ENCODE measurements at places on chromosomes 16 and 17.

DNA sequence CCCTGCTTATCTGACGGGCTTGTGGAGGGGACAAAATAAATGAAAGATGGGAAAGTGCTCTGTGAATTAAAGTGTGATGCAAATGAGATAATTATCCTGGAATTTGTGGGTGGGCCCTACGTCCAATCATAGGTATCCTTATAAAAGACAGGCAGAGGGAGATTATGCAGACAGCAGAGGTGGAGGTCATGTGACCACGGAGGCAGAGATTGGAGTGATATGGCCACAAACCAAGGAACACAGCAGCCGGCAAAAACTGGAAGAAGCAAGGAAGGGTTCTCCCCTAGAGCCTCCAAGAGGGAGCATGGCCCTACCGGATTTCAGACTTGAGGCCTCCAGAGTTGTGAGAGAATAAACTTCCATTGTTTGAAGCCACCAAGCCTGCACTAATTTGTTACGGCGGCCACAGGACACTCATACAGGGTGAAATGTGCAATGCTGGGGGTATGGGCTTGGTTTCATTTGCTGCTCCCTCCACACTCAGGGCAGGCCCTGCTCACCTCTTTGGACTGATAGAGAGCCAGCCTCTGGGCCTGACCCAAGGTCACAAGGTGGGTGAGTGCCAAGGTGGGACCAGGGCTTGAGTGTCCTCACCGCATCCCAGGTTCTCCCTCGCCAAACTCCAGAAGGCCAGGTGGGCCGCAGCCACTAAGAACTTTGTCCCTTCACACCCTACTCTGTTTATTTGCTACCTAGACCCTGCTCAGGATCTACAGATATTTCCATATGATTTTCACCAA is 149.6 kb upstream of the TNRC6C start:
- DNase-seq, result no peak

GRCh38 chr17:31835984-31836383 is 23.1 kb downstream of the COPRS start:
- no peak for DNase-seq

GRCh38 chr17:36198831-36199465 is 2.4 kb upstream of the CCL3L1 start:
- DNase-seq, result no peak

DNA sequence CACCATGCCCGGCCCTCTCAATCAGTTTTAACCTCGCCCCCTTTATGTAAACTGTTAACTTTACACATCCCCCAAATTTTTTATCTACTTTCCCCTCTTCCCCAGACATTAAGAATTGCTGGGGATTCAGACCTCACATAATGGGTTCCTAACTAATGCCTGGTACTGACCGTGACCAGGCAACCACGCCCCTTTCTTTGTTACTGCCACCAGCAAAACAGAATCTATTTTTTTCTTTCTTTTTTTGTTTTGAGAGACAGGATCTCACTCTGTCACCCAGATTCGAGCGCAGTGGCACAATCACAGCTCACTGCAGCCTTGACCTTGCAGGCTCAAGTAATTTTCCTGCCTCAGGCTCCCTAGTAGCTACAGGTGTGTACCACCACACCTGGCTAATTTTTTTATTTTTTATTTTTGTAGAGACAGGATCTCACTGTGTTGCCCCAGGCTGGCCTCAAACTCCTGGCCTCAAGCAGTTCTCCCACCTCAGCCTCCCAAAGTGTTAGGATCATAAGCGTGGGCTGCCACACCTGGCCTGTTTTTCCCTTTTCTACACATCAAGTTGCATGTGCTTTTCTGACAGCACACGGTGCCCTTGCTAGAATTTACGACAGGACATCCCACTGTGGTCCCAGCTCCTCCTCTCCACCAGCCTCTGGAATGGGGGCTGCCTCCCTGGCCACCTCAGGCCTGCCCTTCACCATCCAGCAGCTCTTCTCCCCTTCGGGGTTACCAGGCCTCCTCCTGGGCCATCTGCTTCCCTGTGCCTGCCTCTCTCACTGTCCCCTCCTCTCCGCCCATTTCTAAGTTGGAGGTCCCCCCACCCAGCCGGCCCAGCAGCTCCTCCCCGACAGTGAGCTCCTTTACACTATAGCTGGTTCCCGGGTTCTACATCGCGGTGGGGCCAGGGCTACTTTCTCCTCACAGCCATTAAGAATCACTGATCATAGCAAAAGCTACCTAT is 10.8 kb downstream of the CPNE2 start:
- no peak for DNase-seq

DNA sequence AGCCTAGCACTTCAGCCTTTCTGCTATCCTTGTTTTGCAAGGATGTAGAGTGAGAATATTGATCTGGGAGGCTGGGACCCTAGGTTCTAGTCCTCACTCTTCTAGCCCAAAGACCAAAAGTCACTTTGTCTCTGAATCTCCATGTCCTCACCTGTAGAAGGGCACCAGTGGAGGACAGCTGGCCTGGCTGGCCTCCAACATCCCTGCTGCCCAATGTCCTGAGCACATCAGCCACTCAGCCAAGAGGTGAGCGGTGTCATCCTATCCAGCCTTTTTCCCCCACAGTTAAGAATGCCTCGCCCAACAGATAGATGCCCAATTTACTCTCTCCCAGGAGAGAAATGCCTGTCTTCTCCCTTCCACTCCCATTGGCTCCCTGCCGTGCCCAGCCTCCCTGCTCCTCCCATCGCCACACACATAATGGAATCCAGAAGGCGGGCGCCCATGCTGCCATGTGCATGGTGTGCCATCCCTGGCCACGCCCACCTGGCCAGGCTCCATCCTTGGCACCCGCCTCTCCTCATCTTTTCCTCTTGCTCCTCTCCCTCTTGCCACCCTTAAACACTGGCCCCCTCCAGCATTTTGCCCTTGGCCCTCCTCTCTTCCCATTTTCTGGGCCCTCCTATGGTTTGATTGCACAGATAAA is 157.3 kb upstream of the SDK2 start:
- DNase-seq, result no peak

DNA sequence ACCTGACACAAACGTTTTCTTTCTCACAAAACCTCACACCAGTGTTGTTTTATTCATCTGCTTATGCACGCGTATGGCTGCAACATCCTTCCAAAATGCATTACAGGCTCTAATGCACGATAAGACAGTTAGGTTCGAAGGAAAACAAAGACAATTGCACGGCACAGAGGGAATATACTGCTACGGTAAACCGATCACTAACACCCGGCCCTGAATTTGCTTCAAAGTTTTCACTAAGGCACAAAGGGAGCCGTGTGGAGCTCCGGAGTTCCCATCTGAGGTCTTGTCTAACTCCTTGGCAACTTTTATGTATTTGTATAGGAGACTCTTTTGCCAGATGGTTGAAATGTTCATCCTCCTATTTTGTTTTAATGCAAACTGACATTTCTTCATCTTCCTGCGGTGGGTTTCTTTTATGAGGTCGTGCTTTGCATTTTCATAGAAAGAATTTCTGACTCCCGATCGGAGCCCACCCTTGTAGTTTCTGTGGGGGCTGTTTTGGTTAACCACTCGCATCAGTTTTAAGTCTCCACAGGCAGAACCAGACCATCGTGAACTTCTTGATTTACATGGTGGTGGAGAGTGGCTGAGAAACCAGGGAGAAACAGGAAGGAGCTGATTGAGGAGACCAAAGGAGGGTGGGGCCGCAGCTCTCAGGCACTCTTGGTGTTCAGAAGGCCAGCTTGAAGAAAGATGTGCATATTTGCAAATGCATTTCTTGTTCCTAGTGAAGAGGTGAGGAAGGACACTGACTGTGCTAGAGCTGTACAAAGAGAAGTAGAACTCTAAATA is 516.8 kb downstream of the MAF start:
- no peak for DNase-seq

GRCh38 chr17:74140282-74140681 is 63.2 kb upstream of the RPL38 start:
- no peak for DNase-seq

DNA sequence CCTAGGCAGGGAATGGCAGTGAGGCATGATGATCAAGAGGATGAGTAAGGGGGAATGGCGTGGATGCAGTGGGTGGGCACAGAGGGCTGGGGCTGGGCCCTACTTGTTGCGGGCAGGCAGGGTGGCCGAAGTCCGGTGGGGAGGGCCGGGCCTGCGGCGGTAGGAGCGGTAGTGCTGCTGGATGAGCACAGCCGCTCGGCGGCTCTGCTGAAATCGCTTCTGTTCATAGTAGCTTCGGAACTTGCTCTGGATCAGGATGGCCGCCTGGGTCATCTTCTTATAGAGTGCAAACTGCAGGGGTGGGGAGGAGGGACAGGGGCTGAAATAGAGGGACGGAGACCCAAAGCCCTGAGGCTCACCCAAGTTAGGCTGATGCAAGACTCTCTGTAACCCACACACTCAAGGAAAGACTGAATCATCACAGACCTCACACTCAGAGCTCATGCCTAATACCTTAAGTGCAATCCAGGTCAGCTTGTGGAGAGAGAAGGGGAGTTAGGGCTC is 1.5 kb upstream of the SPAG7 start:
- DNase-seq, result no peak

DNA sequence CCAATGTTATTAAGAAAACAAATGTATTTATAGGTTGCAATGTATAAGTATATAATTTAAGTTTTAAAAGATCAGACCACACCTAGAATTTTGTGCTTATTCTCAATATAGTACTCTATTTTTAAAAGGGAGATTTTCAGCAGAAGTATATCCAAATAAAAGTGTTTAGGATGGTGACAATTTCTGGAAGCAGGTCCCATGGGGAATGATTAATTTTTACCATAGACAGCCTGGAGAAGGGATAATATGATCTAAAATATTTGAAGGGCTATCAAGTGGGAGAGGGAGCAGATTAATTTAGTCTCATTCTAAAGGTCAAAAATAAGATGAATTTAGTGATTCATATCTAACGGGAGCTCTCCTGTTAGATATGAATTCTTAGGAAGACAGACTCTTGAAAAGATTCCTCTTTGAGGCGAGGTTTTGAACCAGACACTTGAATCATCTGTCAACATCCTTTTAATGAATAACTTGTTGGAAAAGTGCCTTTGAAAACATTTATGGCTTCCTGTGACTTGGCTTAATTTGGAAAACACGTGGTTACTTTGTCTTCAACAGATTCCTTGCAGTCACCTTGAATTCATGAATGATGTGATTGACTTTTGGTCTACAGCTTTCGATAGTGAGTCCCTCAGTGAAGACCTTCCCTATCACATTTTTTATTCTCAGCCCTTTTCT is 29.3 kb upstream of the SMIM36 start:
- no peak for DNase-seq

GRCh38 chr16:29662000-29662728 is 883 bp upstream of the SPN start:
- no peak for DNase-seq

DNA sequence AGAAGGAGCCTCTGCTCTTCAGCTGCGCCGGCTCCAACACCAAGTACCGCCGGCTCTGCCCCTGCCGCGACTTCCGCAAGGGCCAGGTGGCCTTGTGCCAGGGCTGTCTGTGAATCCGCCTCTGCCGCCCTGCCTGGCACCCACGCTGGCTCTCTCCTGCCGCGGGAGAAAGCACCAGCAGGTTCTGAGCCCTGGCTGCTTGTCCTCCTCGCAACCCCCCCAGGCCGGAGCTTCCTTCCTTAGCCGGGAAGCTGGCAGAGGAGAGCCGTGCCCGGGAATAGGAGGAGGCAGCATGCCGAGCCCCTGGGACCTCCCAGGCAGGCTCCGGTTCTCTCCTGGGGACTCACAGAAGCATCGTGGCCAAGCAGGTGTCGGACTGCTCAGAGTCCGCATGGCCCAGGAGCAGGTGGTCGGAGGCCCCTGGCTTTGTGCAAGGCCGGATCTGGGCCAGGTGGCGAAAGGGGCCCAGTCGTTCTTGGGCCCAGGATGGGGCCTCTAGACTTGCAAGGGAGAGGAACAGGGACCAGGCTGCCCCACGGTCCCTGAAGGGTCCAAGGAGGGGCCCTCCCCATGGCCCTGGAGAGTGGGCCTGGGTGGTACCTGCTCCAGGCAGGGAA is 80.6 kb downstream of the MGAT5B start:
- DNase-seq, result no peak

DNA sequence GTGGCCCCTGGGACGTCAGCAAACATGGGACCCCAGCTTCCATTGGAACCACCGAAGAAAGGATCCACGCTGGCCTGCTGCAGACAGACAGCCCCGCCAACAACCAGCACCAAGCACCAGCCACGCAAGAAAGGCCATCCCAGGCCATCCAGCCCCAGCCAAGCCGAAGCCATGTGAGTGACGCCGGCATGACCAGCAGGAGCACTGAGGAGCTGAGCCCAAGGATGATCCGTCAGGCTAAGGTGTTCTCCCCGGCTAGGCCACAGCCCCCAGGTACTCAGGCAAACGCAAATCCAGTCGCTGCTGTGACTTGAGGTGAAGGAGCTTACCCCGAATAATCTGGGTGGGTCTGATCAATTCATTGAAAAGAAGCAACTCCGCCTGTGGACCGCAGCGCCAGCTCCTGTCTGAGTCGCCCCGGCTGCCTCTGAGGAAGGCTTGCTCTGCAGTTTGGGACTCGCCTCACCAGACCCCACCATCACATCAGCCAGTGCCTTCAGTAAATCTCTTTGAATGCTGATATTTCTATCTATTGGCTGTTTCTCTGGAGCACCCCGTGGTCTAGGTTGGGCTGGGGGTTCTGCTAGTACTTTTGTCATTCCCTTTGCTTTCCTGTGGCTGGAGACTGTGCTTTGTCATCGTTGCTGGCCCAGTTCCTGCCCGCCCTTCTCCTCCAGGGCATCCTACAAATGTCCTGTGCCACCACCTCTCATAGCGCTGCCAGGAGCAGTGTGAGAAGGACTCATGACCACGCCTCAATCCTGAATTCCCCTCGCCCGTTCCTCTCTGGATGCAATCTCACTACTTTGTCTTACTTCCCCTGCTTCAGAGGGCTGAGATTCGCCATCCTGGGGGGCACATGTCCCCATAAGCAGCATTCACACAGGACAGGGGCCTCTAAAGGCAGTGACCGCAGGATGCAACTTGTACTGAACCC is 8.1 kb upstream of the CBX2 start:
- DNase-seq, result no peak

DNA sequence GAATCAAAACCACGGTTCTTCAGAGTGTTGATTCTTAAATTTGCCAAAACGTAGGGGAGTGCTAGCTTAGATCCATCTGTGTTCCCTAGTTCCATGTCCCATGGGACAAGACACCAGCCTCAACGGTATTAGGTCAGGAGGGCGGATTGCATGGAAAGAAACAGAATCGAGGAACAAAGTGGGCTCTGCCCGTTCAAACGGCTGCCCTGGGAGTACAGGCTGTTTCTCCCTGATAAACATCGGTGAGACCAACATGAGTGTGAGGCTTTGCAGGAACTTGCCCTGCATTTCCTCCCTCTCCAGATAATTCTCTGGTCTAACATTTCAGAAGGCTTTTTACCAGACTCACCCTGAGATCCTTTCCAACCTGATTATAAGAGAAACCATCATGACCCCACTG is 82.2 kb downstream of the MRM3 start:
- no peak for DNase-seq

DNA sequence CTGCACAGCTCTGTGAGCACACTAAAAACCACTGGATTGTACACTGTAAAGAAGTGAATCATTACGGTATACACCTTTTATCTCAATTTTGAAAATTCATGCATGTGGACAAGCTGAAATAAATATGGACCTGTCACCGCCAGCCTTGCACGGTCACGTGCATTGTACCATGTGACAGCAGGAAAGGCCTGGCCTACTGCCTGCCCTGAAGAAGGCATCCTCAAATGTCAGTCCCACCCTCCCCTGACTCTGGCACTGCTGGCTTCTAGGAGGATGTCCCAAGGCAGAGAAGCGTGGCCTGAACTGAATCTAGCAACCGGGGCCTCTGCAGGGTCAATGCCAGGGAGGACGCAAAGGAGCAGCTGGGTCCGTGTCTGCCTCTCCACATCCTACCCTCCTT is 34.6 kb downstream of the SLC38A8 start:
- DNase-seq, result no peak

GRCh38 chr17:82602487-82602886 is 45.8 kb downstream of the WDR45B start:
- no peak for DNase-seq

Data from naive thymus-derived CD4-positive, alpha-beta T cell (primary cell).